IPS DF 19.7 (cell line): ENCODE measurements at places on chromosomes 12 and 14.

- no peak for DNase-seq
Measured at GRCh38 chr14:34322940-34323418, 139.1 kb downstream of the SPTSSA start.

DNA sequence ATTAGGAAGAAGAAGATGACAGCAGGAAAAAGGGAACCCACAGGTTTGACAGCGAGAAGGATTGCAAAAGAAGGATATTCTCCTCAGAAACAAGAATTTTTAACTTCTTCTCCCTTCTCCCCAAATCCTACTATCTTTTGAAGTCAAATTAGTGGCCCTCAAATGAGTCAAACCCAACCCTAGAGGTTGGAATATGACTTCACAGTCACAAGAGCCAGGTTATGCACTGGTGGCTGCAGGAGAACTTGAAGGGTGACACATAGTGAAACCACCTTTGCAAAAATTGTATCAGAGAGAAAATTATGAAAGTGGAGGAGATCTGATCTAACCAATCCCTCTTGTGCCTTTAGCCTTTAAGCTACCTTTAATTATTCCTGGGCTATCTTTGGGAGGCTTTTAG lies 386.2 kb upstream of the CCDC196 start:
- DNase-seq, result no peak

GRCh38 chr12:71947645-71948105 lies 9.0 kb downstream of the TPH2 start:
- DNase-seq, result peak; percentile 97

DNA sequence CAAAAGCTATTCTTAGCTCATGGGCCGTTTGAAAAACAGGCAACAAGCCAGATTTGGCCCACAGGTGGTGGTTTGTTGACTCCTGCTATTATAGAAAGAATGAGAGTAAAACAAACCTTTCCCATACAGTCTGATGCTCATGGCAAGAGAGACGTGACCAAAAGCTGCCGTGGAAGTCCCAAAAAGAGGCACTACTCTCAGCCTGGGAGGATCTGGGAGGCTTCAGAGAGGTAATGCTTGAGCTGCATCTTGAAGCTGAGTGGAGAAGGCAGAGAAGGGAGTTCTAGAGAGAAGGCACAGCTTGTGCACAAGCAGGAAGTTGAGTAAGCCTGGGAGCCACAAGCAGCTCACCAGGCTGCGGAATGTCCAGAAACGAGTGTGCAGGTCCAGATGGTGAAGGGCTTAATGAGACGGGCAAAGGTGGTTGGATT lies 9.6 kb downstream of the PLXNC1 start:
- no peak for DNase-seq

DNA sequence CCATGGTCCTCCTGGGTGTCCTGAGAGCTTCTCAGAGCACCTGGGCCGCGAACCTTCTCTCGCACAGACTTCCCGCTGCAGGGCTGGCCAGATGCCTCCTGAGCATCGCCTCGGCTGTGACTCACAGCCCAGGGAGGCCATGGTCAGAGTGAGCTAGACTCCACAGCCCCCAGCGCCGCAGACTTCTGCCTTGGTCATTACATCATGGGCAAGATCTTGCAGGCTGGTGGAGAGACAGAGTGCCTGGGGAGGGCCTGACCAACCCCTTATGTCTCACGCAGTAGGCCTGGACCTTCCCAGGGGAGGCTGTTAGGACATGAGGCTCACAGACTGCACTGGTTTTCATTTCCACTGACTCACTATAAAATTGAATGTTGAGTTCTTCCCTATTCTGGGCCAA lies 41.8 kb downstream of the SMOC1 start:
- no peak for DNase-seq

GRCh38 chr14:95533391-95533821 lies 1.4 kb upstream of the GLRX5 start:
- DNase-seq, result no peak
